ENCODE measurements at places on chromosomes 5 and 9. TPM values are rescaled to one million over a fixed set of nuclear protein-coding genes. Genes with fewer than 3 reads are reported as not detected.

The SLC2A6 gene
- total RNA-seq: 3.2 TPM

The PCDHGA7 gene
- total RNA-seq: 0.05 TPM

The FYB1 gene
- total RNA-seq: 93.7 TPM

GRCh38 chr5:81010336-81011169, 50.4 kb downstream of the RASGRF2 start:
- H3K4me1 ChIP-seq: peaks cover 34% of the 10 kb centered on the region
- no peak overlapping the region for H3K27ac ChIP-seq
- no peaks in the 10 kb centered on the region for H3K27me3 ChIP-seq
- no peak overlapping the region for H3K4me3 ChIP-seq
- DNase-seq: no peak

DNA sequence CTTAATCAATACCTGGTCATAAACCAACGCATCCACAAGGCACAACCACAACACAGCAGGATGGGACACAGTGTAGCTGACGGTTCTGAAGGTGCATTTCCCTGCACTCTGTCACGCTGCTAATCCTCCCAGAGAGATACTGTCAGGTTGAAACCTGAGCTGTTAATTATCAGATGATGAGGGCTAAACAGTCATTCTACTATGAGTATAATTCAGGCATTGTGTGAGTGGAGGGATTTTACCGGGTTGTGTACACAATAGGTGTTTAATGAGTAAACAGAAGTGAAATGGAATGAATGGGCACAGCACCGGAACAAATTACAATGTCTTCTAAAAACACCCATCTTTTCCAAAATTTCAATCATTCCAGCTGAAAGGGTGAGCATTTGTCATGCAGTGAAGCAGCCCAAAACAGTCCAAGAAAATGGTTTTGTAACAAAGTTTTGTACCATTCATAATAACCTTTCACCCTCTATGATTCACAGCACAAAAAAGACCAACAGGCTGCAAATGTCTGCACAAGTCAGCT, 71.5 kb downstream of the ABCA1 start:
- no peak overlapping the region for H3K27ac ChIP-seq
- DNase-seq: no peak
- no peak overlapping the region for H3K4me3 ChIP-seq
- no peaks in the 10 kb centered on the region for H3K36me3 ChIP-seq

DNA sequence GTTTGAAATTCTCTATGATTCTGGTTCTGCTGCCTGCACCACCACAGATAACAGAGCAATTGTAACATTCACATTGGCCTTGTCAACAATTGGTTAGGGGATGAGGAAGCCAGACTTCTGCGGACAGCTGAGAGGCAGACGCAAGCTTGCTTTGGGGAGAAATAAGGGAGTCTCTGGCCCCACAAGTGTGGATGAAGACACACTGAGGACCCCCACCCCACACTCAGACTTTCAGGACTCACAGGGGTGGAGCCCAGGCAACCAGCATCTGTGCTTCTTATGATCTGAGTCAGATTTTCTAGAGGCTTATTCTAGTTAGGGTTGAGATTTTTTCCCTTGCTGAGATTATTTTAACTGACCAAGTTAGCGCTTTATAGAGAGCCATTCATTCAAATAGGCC, 140.3 kb upstream of the IRX2 start:
- H3K27me3 ChIP-seq: no peaks in the 10 kb centered on the region
- H3K4me1 ChIP-seq: no peaks in the 10 kb centered on the region
- H3K4me3 ChIP-seq: no peak overlapping the region
- DNase-seq: no peak

DNA sequence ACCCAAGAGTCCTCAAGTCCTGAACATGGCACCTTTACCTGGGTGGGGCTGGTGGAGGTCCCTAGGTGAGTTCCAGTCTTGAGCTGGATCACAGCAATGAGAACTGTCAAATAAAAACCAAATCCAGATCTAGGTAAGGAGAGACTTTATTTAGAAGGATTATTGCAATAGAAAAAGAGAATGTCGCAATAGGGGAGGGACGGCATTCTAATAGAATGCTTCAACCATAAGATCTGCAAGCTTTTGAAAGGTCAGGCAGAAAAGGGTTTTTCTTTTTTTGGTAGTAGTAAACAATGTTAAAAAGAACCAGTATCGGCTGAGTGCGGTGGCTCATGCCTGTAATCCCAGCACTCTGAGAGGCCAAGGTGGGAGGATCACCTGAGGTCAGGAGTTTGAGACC, 5.2 kb upstream of the GCNT1 start:
- no peak for DNase-seq
- peaks cover 6% of the 10 kb centered on the region for H3K36me3 ChIP-seq
- H3K4me1 ChIP-seq: peaks cover 22% of the 10 kb centered on the region
- H3K27me3 ChIP-seq: no peaks in the 10 kb centered on the region
- H3K4me3 ChIP-seq: no peak overlapping the region

- no peaks in the 10 kb centered on the region for H3K36me3 ChIP-seq
- DNase-seq: peak; percentile 37
- no peak overlapping the region for H3K27ac ChIP-seq
- no peaks in the 10 kb centered on the region for H3K27me3 ChIP-seq
- H3K4me1 ChIP-seq: no peaks in the 10 kb centered on the region
Measured at GRCh38 chr5:163649514-163649913, 144.1 kb downstream of the MAT2B start.

DNA sequence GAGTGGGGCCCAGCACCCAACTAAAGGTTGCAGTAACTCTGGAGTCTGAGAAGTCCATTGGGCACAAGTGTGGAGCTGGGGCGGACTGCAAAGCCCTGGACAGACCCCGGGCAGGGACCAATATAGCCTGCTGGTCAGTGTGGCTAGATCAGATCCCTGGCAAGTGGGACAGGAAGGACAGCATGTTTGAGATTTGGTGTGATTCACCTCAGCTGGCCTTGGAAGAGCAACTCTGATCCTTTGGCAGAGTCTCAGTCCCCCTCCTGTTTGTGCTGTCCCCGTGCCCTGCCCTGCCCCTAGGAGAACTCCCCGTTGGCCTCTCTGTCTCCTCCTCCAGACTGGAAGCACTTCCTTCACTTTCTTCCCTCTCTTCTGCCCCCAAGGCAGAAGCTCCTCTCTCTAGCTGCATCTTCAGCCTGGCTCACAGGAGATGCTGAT, 255.3 kb downstream of the FSTL4 start:
- H3K36me3 ChIP-seq: no peaks in the 10 kb centered on the region
- no peaks in the 10 kb centered on the region for H3K4me1 ChIP-seq
- H3K27ac ChIP-seq: no peak overlapping the region
- H3K4me3 ChIP-seq: no peak overlapping the region

GRCh38 chr5:38634568-38635369, 78.3 kb upstream of the LIFR start:
- H3K27me3 ChIP-seq: peaks cover 2% of the 10 kb centered on the region
- no peak for DNase-seq
- H3K4me3 ChIP-seq: no peak overlapping the region
- H3K36me3 ChIP-seq: no peaks in the 10 kb centered on the region
- no peak overlapping the region for H3K27ac ChIP-seq

DNA sequence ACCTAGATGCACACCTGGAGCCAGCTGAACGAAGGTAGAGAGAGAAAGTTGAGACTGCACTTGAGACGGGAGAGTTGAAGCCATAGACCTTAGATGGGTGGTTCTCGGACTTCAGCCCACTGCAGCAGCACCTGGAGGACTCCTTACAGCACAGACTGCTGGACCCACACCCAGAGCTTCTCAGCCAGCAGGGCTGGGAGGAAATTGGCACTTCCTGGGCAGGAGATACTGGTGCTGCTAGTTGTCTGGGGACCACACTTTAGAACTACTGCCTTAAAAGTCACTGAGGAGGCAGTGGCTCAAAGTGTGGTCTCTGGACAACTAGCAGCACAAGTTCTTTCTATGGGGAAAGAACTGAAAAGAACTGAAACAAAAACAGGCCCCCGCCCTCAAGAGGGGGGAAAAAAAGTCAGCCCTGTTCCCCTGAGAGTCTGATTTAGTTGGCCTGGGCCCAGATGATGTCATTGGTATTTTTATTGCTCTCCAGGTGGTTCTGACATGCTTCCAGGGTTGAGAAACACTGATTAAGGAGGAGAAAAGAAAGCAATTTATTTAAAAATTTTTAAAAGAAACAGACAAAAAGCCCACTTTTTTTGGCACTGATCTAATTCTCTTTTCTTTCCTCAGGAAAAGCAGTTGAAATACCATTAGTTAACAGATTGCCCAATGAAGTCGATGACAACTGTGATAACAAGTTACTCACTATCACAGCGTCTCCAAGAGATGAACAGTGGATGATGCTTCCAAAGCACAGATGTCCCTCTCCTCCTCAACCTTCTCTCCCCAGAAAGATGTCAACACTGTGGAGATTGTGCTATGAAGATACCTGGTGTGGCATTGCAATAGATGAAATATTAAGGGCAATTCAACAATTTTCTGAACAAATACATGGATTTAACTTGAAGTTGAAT, 73.6 kb upstream of the ADAMTS16 start:
- H3K36me3 ChIP-seq: no peaks in the 10 kb centered on the region
- no peak overlapping the region for H3K4me3 ChIP-seq
- no peaks in the 10 kb centered on the region for H3K27me3 ChIP-seq
- no peak for DNase-seq

Data from activated CD4-positive, alpha-beta T cell treated with anti-CD3 and anti-CD28 coated beads, Interleukin-2, amount 10 ng/mL, durations not matched to agents 24 days and 14 days (primary cell).